ENCODE measurements at places on chromosomes 12 and 14. TPM values are rescaled to one million over a fixed set of nuclear protein-coding genes. Genes with fewer than 3 reads are reported as not detected.

The PELI2 gene
- 43.8 TPM for total RNA-seq

The RASAL1 gene
- total RNA-seq = 2.8 TPM

The TAS2R50 gene
- 26.3 TPM for total RNA-seq

The P3H3 gene
- 25.7 TPM for total RNA-seq

The RASSF9 gene
- 0.94 TPM for total RNA-seq

The SOAT2 gene
- total RNA-seq = not detected

The WNT1 gene
- total RNA-seq = not detected

The ZNF10 gene
- 40.4 TPM for total RNA-seq

The KRT71 gene
- total RNA-seq = not detected

The CCDC184 gene
- total RNA-seq = 15.7 TPM

The RESF1 gene
- 85.4 TPM for total RNA-seq

The ST8SIA1 gene
- 44.1 TPM for total RNA-seq

The FNTB gene
- total RNA-seq = 12.8 TPM

The MUCL1 gene
- not detected for total RNA-seq

The TAS2R10 gene
- total RNA-seq = 15.0 TPM

The SIX6 gene
- not detected for total RNA-seq

The CPM gene
- 0.94 TPM for total RNA-seq

The LRP1-AS gene
- not detected for total RNA-seq

The TAC3 gene
- total RNA-seq = 0.94 TPM

The IRAK3 gene
- 6.9 TPM for total RNA-seq

The APOF gene
- not detected for total RNA-seq

The TMTC1 gene
- total RNA-seq = 38.2 TPM

The IGF1 gene
- 4.4 TPM for total RNA-seq

The C12orf42 gene
- 0.94 TPM for total RNA-seq

The SYNE3 gene
- 2.2 TPM for total RNA-seq

The PROX2 gene
- not detected for total RNA-seq

The HOTAIR gene
- total RNA-seq = not detected
